NCI-H1417 (cell line): ENCODE measurements at places on chromosomes 11 and 22.

GRCh38 chr11:1654388-1655167 lies 25.0 kb downstream of the KRTAP5-5 start:
- DNase-seq, result no peak

DNA sequence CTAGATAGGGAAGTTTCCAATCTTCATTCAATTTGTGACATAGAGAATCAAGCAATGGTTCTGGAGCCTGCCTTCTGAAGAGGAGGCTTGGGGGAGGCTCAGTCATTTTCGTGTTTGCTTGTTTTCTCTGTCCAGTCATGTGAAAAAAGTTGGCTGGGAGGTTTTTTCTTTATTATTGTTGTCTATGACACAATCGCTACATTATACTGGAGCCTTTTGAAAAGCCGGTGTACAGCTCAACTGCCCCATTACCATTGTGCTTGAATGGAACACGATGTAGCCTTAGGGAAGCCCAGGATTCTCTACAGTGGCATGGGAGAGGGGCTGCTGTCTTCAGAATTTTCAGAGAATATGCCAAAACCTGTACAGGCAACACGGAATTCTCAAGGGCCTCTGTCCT lies 57.9 kb upstream of the NCAM1 start:
- no peak for DNase-seq

- no peak for DNase-seq
Measured at GRCh38 chr22:37295213-37295886, 13.0 kb downstream of the CYTH4 start.

- DNase-seq, result no peak
Measured at GRCh38 chr11:61974766-61975631, 7.6 kb upstream of the FTH1 start.

- no peak for DNase-seq
Measured at GRCh38 chr11:123238297-123238696, 43.2 kb upstream of the CLMP start.

GRCh38 chr11:32259641-32260081 lies 168.8 kb downstream of the RCN1 start:
- peak; percentile 22 for DNase-seq
